ENCODE measurements at places on chromosomes 1 and 21.
A peak's percentile ranks its signal among the peaks of the same experiment; 100 is the strongest.

GRCh38 chr1:109910963-109911798, 532 bp downstream of the CSF1 start:
- DNase-seq, result peak; percentile 32

GRCh38 chr1:161139766-161140165, 7.3 kb upstream of the DEDD start:
- no peak for DNase-seq

GRCh38 chr1:228295201-228295600, 87.4 kb downstream of the OBSCN start:
- DNase-seq, result no peak

DNA sequence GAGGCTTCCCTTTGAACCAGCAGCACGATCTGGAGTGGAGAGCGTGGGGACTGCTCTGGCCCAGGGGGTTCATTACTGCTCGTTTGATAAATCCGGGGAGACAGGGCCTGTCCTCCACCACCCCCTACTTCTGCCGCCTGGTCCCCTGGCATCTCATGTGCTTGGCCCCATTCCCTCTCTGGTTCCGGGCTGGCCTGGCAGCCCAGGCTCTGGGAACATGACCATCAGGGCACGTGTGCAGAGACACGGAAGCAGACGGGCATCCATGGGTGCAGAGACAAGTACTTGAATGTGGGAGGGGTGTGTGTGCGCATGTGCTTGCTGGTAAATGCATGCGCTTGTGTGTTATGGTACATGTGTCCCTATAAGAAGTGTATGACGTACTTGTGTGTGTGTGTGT, 75.5 kb downstream of the KIRREL1 start:
- DNase-seq, result no peak

GRCh38 chr1:50878434-50878833, 81.6 kb downstream of the FAF1 start:
- no peak for DNase-seq
